WTC11 (cell line): ENCODE measurements at places on chromosomes 6 and 20.

- DNase-seq: no peak
Measured at GRCh38 chr6:1901556-1901955, 291.8 kb downstream of the FOXC1 start.

DNA sequence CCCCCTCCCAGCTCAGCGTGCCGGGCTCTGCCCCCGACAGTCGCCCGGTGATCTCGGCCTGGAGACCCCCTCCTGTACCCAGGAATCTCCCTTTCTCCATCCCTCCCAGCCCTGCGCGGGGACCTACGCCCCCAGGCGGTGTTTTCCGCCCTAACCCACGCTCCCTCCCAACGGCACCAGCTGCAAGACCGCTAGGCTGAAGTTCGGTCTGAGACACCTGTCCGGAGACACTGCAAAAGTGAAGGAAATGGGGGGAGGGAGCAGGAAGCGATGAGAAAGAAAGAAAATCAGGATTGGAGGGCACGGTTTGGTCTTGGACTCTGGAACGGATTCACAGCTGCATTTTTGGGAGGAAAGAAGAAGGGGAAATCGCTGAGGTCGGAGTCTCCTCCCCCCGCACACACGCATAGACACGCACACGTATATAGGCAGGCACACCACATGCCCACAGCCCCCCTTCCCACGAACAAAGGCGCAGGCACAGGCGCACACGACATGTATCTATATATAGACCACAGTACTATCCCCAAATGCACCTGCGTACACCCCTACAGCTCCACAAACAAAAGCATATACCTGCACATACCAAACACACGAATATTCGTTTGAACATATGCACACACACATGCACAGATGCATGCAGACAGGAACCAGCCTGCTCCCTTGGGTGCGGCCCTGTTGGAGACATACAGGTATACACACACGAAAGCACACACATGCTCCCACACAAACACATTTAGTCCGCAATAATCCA lies 1.0 kb downstream of the SLC32A1 start:
- peak; percentile 77 for DNase-seq

- no peak for DNase-seq
Measured at GRCh38 chr6:157988700-157989063, 7.0 kb downstream of the SYNJ2 start.

GRCh38 chr20:31330893-31331292 lies 22.5 kb upstream of the DEFB116 start:
- DNase-seq: no peak

- no peak for DNase-seq
Measured at GRCh38 chr20:51884561-51884960, 82.2 kb upstream of the SALL4 start.

GRCh38 chr20:34403908-34404307 lies 40.8 kb downstream of the ITCH start:
- DNase-seq: no peak

GRCh38 chr6:158772851-158773371 lies 46.3 kb downstream of the EZR start:
- no peak for DNase-seq

DNA sequence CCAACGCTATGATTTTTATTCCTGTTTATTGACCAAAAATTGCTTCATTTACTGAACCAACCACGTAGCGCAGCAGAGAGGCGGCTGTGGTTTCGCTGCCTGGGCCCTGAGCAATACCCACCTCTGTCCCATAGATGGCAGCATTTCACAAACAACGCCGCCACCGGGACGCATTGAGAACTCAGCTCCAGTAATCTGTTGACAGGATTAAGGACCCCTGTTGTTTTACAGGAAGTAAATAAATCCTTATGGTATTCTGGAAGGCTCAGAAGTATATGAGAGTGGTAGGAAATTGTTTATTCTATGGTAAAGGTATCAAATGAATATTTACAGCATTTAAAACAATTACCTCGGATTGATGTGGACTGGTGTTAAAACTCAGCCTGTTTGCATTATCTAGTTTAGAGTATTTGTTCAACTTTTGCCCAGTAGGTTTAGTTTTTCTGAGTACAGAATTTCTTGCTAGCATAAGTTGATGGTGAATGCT lies 547.9 kb upstream of the SLC35B3 start:
- DNase-seq: peak; percentile 75

GRCh38 chr6:43628393-43629103 lies 516 bp downstream of the GTPBP2 start:
- peak; percentile 54 for DNase-seq

DNA sequence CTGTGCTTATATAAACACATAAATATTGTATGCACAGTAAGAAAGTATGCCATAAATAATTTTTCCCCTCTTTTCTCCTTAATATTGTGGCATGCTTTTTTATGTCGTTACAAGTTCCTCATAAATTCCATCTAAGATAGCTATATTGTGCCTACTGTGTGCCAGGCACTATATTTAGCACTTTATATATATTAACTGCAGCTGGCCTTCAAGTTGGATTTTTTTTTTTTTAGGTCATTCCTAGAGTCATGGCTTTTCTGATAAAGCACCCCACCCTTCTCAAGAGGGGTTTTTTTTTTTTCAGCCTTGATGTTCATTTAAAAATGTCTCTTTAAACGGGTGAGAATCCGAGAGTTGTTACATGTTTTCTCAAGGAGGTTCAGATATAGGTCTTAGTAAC lies 42.8 kb upstream of the RNF8 start:
- DNase-seq: no peak

GRCh38 chr6:11213422-11214021 lies 18.9 kb downstream of the NEDD9 start:
- DNase-seq: no peak

DNA sequence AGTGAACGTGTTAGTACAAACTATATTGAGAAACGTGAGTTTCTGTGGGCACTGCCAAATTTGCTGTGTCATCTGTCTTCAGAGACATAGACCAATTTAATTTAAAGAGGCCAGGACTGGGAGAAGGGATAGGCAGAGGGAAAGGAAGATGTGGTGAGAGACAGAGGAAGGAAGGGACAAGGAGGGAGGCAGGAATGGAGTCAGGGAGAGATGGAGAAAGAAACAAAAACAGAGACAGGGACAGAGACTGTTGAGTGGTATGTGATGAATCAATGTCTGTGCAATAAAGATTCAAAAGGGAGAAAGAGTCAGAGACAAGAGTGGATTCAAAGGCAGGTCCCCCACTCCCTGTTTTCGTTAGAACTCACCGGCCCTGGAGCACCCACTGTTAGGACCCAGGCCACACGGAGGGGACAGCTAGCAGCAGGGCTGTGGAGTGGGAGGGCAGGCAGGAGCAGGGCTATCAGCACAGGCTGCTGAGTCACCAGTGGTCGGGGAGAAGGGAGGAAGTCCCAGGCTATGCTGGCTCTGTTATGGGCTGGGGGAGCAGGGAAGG lies 51.6 kb upstream of the CHD6 start:
- DNase-seq: no peak

DNA sequence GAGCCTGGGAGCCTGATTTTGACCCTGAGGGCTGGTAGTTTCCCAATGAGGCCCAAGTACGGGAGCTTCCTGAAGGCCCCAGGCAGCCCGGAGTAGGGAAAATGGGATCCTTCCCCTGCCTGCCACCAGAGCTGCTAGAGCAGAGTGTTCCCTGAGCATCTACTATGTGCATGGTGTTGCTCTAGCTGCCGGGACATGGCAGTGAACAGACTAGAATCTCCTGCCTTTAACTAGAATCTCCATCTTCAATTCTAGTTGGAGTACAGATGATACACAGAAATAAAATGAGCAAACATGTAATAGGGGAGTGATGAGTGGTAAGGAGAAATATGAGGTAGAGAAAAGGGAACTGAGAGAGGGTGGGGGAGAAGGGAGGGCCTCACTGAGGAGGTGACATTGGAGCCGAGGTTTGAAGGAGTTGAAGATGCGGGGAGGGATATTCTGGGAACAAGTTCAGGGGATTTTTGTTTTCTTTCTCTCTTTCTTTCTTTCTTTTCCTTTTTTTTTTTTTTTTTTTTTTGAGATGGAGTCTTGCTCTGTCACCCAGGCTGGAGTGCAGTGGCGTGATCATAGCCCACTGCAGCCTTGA lies 18.5 kb downstream of the VSTM2L start:
- DNase-seq: no peak

GRCh38 chr6:30947231-30947630 lies 6.5 kb downstream of the MUCL3 start:
- no peak for DNase-seq

GRCh38 chr6:71672876-71673275 lies 213.5 kb upstream of the RIMS1 start:
- DNase-seq: no peak

DNA sequence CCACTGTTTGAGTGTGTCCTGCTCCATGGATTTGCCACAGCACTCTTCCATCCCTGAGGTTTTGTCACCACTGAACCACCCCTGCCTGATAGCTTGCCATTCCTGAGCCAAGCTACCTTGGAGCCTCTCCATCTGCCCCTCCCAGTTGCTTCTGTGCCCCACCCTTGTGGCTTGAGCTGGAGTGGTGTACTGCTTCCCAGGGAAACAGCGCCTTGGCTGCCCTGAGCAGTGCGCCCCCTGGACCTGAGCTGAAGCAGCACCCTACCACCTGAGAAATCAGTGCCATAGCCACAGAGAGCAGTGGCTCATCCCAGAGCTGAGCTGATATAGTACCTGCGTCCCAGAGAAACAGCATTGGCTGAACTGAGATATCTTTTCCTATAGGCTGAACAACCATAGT lies 40.3 kb downstream of the IL22RA2 start:
- DNase-seq: peak; percentile 29

DNA sequence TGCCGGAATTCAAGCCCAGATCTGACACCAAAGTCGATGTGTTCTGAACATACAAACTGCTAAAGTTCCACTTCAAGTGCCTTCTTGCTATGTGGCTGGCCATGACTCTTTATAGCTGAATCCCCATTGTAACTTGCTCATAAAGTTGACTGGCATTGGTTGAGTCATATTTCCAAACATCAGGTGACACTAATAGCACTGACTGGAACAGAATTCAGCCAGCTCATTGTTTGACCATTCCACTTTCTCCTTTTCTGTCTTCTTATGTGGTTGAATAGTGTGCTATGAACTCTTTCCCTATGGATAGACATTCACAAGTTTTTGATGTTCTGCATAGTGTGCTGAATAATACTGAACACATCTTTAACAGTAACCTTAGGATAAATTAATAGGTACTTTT lies 266.2 kb upstream of the ZFP64 start:
- DNase-seq: no peak

- DNase-seq: no peak
Measured at GRCh38 chr6:75279418-75279817, 5.2 kb downstream of the TMEM30A start.

DNA sequence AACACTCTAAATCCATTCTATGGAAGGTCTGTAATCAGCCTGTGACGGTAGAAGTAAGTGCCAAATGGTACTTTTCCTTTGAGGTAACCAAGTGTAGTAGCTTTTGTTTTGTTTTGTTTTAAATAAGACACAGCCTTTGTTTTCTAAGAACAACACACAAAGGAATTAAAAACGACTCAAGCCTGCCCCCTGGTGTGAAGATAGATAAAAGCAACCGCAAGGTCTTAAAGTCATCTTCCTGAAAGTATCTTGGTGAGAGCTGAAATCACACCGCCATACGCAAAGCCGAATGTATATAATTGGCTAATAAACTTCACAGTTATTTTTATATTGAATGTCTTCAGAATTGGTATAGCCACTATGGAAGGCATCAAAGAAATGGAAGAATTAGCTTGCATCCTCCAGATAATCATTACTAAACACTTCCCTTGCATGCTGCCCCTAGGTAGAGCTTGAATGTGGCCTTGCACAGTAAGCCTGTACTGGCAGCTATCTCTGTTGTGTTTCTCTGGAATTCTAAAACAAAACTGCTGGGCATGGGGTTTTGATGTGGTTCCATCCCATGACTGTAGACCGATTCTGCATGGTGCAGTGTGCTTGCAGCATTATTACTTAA lies 95.6 kb downstream of the LAMP5 start:
- peak; percentile 76 for DNase-seq

DNA sequence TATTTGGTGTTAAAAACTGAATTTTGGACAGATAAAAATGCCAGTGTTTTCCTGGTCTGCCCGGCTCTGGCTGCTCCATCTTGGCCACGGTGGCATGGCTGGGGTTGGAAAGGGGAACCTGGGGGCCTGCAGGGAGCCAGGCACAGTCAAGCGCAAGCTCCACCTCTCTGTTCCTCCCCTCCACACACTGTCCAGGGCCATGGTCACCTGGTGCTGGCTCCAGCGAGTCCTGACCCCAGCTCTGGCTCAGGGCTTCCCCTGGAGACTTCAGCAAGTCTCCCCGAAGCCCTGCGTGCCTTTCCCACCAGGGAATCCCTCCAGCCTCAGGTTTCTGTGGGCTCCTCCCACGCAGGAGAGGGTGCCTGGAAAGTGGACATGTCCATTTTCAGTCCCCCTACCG lies 298.5 kb downstream of the QKI start:
- no peak for DNase-seq

DNA sequence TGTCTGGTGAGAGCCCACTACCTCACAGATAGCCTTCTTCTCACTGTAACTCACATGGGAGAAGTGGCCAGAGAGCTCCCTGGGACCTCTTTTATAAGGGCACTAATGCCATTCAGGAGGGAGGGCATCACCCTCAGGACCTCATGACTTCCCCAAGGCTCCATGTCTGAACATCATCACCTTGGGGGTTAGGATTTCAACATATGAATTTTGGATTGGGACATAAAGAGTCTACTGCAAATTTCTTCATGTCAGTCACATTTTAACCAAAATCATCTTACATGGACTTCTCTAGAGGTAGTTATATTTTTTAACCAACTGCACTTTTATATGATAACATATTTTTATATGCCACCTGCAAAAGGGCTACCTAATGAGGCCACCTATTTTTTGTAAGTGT lies 324.7 kb downstream of the PLCB1 start:
- no peak for DNase-seq

DNA sequence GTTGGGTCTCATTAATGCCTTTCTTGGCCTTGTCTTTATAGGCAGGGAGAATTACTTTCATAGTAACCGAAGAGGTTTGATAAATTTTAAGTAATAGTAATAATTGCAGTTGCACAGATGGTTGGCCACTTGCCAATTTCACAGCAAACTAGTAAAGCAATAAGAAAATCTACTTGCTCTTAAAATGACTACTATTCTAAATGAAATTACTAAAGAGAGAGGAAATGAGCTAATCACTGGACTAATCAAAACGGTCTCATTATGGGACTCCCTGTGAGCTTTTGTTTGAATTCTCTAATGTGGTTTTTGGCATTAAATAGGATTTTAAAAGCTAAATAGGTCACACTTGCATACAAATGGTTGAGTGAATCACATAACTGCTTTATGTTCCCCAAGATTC lies 227.4 kb upstream of the PLN start:
- no peak for DNase-seq

DNA sequence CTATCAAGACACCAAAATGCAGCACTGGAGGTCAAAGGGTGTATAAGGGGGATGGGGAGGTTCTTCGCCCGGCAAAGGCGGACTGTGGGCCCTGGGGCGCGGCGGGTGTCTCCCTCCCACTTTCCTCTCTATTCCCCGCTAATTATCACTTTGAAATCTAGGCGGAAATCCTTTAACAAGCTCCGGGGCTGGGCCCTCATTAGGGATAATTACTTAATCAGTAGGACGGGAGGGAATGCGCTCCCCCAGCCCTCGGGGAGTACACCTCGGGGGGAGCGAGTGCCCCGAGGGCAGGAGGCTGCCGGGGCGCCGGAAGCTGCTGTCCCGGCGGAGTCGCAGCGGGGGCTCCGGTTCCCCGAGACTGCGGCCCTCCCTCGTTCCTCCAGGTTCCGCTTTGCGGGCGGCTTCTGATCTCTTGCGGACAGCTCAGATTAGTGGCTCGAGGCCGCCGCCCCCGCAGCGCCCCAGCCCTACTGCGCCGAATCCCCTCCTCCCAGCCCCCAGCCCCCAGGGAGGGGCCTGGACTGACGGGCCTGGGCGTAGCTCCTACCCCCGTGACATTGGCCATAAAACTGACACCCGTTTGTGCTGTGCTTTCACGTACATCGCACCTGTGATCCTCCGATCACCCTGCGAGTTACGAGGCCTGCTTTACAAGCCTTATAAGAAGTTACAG lies 14.7 kb downstream of the MUCL3 start:
- peak; percentile 80 for DNase-seq
